ENCODE measurements at places on chromosomes 1 and 21.
A peak's percentile ranks its signal among the peaks of the same experiment; 100 is the strongest.

DNA sequence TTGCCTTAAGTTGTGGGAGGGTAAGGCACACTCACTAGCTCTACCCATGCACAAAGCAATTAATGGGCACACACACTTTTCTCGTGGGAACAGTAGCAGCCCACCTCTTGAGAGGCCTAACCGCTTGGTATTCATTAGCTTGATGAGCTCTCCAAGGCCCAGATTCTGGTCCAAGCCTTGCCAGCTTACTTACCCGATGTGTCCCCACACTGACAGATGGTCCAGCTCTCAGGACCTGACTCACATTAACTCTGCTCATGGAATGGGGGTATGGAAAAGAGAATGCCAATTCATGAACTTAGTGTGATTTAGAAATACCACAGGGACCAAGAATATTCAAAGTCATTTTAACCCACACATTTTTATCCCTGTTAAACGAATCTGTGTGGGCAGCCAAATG, 106.8 kb upstream of the CACHD1 start:
- DNase-seq, result no peak

- DNase-seq, result no peak
Observed at GRCh38 chr1:192933744-192934143, 124.9 kb downstream of the RGS2 start.

DNA sequence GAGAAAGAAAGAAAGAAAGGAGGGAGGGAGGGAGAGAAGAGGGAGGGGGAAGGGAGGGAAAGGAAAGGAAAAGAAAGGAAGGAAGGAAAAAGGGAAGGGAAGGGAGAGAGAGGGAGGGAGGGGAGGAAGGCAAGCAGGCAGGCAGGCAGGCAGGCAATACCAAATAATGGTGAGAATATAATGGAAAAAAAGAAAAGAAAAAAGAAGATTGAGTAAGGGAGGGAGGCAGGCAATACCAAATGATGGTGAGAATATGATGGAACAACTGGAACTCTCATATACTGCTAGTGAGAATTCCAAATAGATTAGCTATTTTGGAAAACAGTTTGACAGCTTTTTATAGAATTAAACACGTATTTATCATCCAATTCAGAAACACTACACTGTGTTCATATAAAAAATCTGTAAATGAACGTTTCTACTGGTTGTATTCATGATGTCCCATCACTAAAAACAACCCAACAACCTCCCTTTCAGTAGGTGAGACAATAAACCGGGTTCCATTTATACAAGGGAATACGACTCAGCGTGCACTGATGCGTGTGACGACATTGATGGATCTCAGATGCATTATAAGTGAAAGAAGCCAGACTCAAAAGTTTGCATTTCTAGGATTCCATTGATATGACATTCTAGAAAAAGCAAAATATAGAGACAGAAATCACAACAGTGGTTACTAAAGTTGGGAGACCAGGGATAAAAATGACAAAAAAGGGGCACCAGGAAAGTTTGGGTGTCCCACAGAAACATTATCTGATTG, 226.4 kb downstream of the DSCAM start:
- no peak for DNase-seq

DNA sequence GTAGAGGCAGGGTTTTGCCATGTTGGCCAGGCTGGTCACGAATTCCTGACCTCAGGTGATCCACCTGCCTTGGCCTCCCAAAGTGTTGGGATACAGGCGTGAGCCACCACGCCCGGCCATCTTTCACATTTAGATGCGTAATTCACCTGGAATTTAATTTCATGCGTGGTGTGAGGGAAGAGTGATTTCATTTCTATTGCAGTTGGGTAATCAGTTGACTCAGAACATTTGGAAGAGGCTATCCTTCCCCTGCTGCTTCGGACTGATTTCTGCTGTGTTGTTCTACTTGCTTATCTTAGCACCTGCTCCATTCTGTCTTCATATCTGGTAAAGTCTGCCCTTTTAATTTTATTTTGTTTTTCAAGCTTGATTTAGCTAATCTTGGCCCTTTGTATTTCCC, 19.1 kb downstream of the DIP2A start:
- DNase-seq, result no peak

DNA sequence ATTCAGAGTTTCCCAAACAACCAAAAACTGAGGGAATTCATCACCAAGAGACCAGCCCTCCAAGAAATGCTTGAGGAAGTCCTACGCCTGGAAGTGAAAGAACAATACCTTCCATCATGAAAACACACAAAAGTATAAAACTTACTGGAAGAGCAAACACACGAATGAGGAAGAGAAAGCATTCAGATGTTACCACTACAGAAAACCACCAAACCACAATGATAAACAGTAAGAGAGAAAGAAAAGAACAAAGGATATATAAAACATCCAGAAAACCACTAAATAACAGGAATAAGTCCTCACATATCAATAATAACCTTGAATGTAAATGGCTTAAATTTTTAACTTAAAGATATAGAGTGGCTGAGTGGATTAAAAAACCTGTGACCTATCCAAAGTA, 58.5 kb upstream of the BCL10 start:
- peak; percentile 15 for DNase-seq

DNA sequence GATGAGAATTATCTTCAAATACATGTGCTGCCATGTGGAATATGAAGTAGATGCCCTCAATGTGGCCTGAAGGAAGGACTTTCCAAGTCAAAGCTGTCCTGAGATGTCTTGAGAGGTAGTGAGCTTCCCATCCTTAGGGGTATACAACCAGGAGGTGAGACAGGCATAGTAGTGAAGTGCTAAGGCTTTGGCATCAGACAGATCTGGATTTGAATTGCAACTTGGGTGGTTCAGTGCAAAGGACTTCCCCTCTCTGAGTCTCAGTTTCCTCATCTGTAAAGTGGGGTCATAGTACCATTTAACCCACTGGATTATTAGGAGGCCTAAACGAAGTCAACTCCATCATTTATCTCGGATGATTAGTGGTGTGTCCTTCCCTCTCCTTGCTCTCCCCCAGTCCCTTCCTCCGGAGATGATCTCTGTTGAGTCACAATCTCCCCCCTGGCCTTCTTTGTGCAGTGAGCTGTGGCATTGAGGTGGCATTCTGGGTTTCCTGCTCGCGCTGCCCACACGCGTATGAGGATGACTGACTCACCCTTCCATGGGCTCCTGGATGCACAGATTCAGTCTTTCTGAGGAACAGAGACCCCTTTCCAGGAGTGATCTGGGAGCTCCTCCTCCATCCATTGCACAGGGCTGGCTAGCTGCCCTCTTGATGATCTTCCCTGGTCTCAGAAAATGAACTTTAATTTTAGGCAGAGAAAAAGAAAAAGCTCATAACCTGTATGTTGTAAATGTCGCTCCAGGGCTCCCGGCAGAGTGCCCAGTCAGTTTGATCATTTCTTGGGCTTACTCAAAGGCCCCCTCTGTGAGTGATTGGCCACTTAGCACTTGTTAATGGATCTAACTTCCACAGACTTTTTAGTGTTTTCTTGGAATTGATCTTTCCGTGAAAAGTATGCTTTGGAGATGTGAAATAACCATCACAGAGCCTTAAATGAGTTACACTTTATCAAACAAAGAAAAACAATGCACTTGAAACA, 354.6 kb downstream of the PTPRU start:
- DNase-seq, result no peak

- DNase-seq, result no peak
Observed at GRCh38 chr1:244749230-244750016, 86.0 kb upstream of the COX20 start.

DNA sequence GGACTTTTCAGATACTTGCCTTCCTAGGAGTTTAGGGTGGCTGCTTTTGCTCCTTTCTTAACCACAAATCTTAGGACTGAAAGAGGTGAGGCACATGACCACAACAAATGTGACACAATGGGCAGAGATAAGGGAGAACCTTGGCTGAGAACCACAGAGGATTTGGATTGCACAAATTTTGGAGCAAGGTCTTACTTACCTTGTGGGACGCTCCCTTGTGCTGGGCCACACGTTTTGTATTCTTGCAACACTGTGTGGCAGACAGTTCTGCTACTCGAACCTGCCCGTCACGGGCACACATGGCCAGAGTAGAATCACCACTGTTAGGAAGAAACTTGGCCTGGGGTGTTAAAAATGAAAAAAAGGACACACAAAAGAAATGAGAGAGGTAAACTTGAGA, 23.9 kb downstream of the DCAF8 start:
- no peak for DNase-seq

GRCh38 chr21:35136586-35137219, 87.6 kb upstream of the RUNX1 start:
- DNase-seq, result no peak

DNA sequence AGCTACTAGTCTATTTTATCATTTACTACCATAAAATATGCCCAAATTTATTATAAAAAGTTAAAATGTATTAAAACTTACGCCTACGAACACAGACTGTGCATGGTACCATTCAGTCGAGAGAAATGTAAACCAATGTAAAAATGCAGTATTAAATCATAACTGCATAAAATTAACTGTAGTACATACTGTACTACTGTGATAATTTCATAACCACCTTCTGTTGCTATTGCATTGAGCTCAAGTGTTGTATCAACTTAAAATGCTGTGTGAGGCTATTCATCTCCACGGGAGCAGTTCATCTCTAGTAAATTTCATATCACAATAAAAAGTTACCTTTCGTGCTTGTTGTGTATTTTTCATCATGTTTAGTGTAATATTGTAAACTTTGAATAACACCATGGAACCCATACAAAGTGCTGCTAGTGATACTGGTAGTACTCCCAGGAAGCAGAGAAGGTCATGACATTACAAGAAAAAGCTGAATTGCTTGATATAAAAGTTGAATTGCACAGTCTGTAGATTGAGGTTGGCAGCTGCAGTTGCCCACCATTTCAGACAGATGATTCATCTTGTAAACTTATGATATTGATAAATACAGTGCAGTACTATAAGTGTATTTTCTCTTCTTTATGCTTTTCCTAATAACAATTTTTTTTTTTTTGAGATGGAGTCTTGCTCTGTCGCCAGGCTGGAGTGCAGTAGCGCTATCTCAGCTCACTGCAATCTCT, 19.0 kb upstream of the CENPF start:
- DNase-seq, result no peak

DNA sequence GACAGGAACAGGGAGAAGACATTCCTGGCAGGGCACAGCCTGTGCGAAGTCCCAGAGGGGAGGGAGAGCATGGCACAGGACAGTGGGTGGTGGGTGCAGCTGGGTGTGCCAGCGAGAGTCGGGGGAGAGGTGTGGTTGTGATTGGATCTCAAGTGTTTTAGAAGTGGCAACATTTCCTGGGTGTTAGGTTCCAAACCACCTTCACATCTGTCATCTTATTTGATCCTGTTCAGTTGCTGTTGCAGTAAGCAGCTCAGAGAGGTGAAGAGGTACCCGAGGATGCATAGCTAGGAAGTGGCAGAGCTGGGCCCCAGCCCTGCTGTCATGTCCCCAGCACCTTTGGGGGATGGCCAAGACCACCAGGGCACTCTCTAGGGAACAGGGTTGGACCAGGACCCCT, 22.0 kb upstream of the DISP3 start:
- DNase-seq, result no peak

GRCh38 chr1:53142226-53142853, at the start of gene SLC1A7:
SLC1A7 (minus strand) TSS chr1:53142638; CDS start chr1:53142449, 189 bp downstream.
- no peak for DNase-seq

DNA sequence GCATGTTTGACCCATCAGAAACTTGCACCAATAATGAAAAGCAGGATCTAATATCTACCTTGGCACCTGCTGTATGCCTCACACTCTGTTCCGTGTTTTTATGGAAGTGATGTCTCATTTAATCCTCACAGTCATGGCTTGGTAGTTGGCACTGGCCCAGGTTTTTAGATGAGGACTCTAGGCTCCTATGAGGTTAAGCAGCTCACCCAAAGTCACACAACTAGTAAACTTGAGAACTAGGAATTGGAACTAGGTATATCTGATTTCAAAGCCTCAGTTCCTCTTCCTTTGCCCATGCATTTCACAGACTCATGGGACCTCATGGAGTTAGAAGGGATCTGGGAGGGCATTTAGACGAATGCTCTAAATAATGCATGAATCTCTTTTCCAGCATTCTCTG, 21.3 kb upstream of the TARBP1 start:
- no peak for DNase-seq

DNA sequence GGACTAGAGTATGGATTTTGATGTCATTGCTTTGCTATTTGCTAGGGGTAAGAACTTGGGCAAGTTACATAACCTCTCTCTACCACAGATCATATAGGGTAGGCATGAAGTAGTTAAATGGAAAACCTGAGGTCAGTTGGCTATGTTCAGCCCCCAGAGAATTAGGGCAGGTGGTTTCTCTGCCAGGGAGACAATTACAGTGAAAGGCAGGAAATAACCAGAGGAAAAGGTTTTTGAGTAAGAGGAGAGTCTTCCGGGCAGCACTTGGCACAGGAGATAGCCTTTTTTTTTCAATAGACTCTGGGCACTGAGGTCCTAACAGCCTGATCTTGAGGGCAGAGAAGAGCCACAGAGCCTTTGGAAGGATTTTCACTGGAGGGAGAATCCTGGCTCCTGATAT, 16.7 kb upstream of the SERBP1 start:
- DNase-seq, result no peak

DNA sequence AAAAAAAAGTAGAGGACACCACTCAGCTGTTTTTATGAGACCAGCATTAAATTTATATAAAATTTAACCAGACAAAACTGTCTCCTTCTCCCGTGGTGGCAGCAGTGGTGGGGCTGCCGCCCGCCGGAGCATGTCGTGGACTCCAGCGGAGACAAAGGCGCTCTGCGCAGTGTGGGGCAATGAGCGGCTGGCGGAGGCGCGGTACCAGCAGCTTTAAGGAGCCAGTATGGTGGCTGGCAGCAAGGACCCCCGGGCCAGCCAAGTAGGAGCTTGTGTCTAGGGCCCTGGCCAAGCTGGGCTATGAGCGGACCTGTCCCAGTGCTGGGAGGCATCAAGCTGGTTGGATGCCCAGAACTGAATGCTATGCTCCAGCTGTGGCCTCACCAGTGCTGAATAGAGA, 2102.9 kb downstream of the NCAM2 start:
- DNase-seq, result no peak

- DNase-seq, result no peak
Observed at GRCh38 chr1:93728480-93729131, 47.0 kb upstream of the BCAR3 start.

DNA sequence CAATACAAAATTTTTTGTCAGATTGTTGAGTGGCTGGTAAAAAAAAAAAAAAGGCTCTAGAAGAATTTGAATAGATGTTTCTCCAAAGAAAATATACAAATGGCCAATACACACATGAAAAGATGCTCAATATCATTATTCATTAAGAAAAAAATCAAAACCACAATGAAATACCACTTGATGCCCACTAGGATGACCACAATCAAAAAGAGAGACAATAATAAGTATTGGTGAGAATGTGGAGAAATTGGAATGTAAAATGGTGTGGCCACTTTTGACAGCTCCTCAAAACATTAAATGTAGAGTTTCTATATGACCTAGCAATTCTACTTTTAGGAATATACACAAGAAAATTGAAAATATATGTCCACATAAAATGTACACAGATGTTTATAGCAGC, 100.0 kb downstream of the CLEC20A start:
- no peak for DNase-seq

GRCh38 chr1:201376464-201377374, 761 bp downstream of the TNNT2 start:
- no peak for DNase-seq

DNA sequence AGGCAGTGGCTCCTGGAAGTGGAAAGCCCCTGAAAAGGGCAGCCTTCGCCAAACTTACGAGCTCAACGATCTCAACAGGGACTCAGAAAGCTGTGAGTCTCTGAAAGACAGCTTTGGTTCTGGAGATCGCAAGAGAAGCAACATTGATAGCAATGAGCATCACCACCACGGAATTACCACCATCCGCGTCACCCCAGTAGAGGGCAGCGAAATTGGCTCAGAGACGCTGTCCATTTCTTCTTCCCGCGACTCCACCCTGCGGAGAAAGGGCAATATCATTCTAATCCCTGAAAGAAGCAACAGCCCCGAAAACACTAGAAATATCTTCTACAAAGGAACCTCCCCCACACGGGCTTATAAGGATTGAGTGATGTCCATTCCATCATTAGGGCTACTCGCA, 42.4 kb downstream of the PLPPR4 start:
- DNase-seq, result no peak
